ENCODE measurements at places on chromosomes 4 and X.
A peak's percentile ranks its signal among the peaks of the same experiment; 100 is the strongest.

- peak; percentile 10 for DNase-seq
- H3K4me3 ChIP-seq: peak overlapping the region; percentile 87
- peak overlapping the region; percentile 41 for H3K27ac ChIP-seq
- peaks cover 10% of the 10 kb centered on the region for H3K4me1 ChIP-seq
- no peaks in the 10 kb centered on the region for H3K36me3 ChIP-seq
Observed at GRCh38 chrX:74535408-74536151, 78.8 kb downstream of the RLIM start.

GRCh38 chrX:155577682-155578081, 35.1 kb downstream of the TMLHE start:
- DNase-seq: no peak
- H3K4me3 ChIP-seq: no peak overlapping the region
- no peak overlapping the region for H3K27ac ChIP-seq
- H3K27me3 ChIP-seq: no peaks in the 10 kb centered on the region

- peaks cover 18% of the 10 kb centered on the region for H3K27me3 ChIP-seq
- H3K27ac ChIP-seq: no peak overlapping the region
- peaks cover 11% of the 10 kb centered on the region for H3K4me1 ChIP-seq
- H3K36me3 ChIP-seq: no peaks in the 10 kb centered on the region
Observed at GRCh38 chr4:87895964-87896621, 63.3 kb downstream of the MEPE start.

DNA sequence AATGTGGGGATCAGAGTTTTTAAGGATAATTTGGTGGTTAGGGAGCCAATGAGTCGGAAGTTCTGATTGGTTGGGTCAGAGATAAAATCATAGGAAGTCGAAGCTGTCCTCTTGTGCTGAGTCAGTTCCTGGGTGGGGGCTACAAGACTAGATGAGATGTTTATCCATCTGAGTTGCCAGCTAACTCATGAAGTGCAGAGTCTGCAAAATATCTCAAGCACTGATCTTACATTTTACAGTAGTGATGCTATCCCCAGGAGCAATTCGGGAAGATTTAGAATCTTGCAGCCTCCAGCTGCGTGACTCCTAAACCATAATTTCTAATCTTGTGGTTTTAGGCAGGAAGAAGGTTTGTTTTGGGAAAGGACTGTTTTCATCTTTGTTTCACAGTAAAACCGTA, 565.8 kb upstream of the SPANXN1 start:
- H3K36me3 ChIP-seq: no peaks in the 10 kb centered on the region
- no peaks in the 10 kb centered on the region for H3K27me3 ChIP-seq
- no peak overlapping the region for H3K27ac ChIP-seq
- DNase-seq: no peak
- H3K4me1 ChIP-seq: no peaks in the 10 kb centered on the region
- no peak overlapping the region for H3K4me3 ChIP-seq

DNA sequence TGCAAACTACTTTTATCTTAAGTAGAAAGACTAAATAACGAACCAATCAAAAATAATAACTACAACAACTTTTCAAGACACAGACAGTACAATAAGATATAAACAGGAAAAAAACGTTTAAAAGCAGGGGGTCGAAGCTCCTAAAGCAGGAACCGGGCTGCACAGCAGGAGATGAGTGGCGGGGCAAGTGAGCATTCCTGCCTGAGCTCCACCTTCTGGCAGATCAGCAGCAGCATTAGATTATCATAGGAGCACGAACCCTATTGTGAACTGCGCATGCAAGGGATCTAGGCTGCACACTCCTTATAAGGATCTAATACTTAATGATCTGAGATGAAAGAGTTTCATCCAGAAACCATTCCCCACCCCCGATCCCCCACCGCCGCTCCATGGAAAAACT, 146.2 kb downstream of the TEX11 start:
- no peaks in the 10 kb centered on the region for H3K4me1 ChIP-seq
- H3K27me3 ChIP-seq: no peaks in the 10 kb centered on the region

DNA sequence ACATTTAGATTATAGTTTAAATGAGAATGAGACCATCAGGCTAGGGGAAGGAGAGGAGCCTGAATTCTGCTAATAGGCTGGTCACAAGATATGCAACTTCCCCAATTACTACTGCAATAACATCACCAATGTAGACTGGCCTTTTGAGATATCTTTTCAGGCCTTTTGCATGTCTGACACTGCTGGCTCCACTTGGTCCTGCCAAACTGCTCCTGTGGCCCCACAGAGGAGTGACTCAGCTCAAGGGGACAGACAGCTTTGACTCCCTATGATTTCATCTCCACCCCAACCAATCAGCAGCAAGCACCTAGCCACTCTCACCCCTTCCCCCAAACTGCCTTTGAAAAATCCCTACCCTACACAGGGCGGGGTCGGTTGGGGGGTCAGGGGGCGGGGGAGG, 22.8 kb downstream of the GPRIN3 start:
- no peak overlapping the region for H3K27ac ChIP-seq
- no peaks in the 10 kb centered on the region for H3K27me3 ChIP-seq
- peak overlapping the region; percentile 91 for H3K4me3 ChIP-seq
- no peak for DNase-seq
- peaks cover 7% of the 10 kb centered on the region for H3K36me3 ChIP-seq

DNA sequence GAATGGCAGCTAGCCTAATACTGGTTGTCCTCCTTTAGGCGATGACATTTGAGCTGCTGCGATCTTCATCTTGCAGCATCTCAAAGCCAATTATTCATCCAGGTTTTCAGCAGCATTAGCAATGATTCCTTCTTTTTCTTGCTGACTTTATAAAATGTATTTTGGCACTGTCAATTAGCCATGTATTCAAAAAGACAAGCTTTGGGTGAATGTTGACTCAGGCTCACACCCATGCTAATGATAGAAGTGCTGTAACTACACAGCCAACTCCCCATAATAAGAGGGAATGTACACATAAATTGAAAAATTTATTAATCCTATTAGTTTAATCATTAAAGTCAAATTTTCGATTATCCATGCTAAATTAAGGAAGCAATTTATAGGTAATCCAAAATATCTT, 24.3 kb upstream of the NPNT start:
- DNase-seq: no peak
- H3K4me3 ChIP-seq: no peak overlapping the region
- H3K36me3 ChIP-seq: no peaks in the 10 kb centered on the region

GRCh38 chr4:43987331-43987944, 461.2 kb downstream of the KCTD8 start:
- no peaks in the 10 kb centered on the region for H3K36me3 ChIP-seq
- DNase-seq: no peak
- no peaks in the 10 kb centered on the region for H3K27me3 ChIP-seq
- no peaks in the 10 kb centered on the region for H3K4me1 ChIP-seq
- no peak overlapping the region for H3K27ac ChIP-seq

GRCh38 chr4:144820728-144821085, 174.8 kb downstream of the HHIP start:
- DNase-seq: no peak
- H3K4me1 ChIP-seq: no peaks in the 10 kb centered on the region
- no peaks in the 10 kb centered on the region for H3K36me3 ChIP-seq

DNA sequence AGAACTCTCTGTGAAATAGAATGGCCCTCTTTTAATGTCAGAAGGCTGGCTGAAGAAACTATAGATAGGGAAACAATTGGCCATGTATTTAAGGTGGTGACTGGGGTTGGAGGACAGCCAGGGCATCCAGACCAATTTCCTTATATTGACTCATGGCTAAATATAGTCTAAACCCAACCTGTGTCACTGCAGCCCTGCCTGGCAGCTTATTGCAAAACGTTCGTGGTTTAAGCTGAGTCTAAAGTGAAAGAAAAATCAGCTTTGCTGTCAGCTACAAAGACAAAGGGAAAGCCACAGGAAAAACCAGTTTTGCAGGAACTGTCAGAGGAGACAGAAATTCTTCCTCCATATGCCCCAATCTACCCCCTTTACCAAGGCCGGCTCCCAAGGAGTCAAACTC, 902.8 kb upstream of the NDST4 start:
- no peak overlapping the region for H3K27ac ChIP-seq
- DNase-seq: no peak
- H3K4me3 ChIP-seq: no peak overlapping the region

DNA sequence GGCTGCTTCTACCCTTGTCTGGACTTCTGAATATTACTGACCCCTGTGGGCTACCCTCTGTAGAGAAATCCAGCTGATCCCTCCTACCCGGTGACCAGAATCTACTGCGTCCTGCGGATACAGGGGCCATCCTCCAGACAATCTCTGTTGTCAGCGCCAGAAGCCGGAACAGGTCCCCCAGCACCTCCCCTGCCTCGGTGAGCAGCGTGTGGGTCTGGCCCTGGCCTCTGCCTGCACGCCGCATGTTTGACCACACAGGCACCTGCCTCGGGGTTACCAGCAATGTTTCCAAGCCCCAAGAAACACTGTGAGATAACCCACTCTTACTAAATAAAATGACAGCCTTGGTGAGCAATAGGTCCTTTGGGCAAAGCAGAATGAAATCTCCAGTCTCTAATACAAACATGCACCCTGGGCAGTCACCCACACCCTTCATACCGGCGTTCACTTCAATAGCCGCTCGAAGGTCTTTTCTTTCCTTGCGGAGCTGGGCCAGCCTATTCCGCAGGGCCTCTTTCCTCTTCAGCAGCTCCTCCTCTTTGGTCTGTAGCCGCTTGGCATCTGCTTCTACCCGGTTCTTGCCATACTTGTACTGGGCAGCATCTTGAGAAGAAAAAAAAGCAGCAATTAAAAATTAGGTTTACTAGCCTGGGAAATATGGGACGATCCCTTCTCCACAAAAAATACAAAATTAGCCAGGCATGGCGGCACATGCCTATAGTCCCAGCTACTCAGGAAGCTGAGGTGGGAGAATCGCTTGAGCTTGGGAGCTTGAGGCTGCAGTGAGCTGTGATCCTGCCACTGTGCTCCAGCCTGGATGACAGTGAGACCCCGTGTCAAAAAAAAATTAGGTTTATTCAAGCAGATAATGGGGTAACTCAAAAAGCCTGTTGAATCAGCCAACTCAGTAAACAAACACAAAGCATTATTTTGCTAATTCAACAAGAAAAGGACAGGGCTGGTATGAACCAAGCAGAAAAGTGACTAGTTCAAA, 165.1 kb downstream of the AFAP1 start:
- H3K36me3 ChIP-seq: peaks cover 13% of the 10 kb centered on the region
- H3K27ac ChIP-seq: peak overlapping the region; percentile 60
- H3K27me3 ChIP-seq: no peaks in the 10 kb centered on the region
- no peak overlapping the region for H3K4me3 ChIP-seq
- DNase-seq: no peak
- peaks cover 28% of the 10 kb centered on the region for H3K4me1 ChIP-seq

DNA sequence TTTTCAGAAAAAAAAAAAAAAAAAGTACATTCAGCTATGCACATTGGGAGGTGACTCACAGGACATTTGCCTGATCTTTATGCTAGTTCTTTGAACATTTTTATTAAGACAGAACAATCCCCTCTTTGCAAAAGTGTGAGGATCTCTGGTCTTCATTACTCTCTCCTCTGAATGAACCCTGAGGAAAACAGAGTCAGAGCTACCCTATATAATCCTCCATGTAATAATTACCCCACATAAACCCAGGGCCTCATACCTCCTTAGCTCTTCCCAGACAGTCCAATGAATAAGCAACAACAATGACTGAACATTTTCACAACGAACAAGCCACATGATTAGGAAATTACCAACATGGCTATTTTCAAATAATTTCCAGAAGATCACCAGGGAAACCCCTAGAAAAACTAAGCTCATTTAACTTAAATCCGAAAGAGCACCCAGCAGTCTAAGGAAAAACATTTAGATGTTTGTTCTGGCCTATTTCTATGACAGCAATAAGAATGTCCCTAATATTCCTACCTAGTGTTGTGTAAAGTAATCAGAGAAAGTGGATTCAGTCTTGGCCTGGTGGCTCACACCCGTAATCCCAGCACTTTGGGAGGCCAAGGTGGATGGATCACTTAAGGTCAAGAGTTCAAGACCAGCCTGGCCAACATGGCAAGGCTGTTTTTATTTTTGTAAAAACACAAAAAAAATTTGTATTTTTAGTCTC, 37.8 kb downstream of the TBC1D9 start:
- H3K4me3 ChIP-seq: no peak overlapping the region
- H3K27ac ChIP-seq: no peak overlapping the region
- H3K36me3 ChIP-seq: peaks cover 3% of the 10 kb centered on the region
- peaks cover 18% of the 10 kb centered on the region for H3K4me1 ChIP-seq
- peaks cover 5% of the 10 kb centered on the region for H3K27me3 ChIP-seq

- DNase-seq: no peak
- H3K27ac ChIP-seq: no peak overlapping the region
- no peak overlapping the region for H3K4me3 ChIP-seq
- no peaks in the 10 kb centered on the region for H3K4me1 ChIP-seq
- H3K27me3 ChIP-seq: no peaks in the 10 kb centered on the region
Observed at GRCh38 chr4:19329631-19330030, 922.1 kb upstream of the SLIT2 start.

- no peak overlapping the region for H3K4me3 ChIP-seq
- H3K36me3 ChIP-seq: no peaks in the 10 kb centered on the region
- no peaks in the 10 kb centered on the region for H3K4me1 ChIP-seq
- DNase-seq: no peak
- no peaks in the 10 kb centered on the region for H3K27me3 ChIP-seq
Observed at GRCh38 chrX:3465017-3465416, 118.6 kb upstream of the MXRA5 start.

DNA sequence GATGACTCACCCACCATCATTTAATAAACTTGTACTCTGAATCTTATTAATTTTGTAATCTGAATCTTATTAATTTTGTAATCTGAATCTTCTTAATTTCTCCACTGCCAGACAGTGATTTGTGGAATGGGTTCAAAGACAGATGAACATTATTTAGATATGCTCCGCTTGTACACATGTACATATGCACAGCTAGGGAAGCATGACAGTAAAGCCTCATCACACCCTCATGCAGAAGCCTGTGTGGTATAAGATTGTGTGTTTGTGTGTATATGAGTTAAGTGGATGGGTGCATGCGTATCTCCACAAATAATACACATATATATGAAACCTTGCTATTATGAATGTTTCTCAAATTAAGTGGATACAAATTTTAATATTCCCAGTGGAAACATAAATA, 318.5 kb upstream of the SFRP2 start:
- H3K4me1 ChIP-seq: no peaks in the 10 kb centered on the region
- peaks cover 2% of the 10 kb centered on the region for H3K36me3 ChIP-seq
- H3K4me3 ChIP-seq: no peak overlapping the region

GRCh38 chrX:69133921-69134542, 31.2 kb downstream of the PJA1 start:
- no peak overlapping the region for H3K4me3 ChIP-seq
- H3K27me3 ChIP-seq: peaks cover 26% of the 10 kb centered on the region
- DNase-seq: no peak
- H3K27ac ChIP-seq: peak overlapping the region; percentile 21

DNA sequence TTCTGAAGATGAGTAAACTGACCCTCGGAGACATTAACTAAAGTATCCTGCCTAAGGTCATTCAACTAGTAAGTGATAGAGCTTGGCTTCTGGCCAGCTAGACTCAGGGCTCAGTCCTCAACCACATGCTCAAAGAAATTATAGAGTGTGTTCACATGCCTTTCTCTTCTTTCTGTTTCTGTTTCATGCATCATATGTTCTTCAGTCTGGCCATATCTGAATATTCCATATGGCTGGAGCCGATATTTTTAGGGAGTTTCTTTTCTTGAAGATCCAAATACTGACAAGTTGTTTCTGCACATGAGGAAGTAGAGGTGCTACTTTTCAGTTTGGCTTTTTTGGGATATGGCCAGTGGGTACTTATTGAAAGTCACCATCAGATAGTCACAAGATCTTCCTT, 44.9 kb downstream of the MMRN1 start:
- peaks cover 2% of the 10 kb centered on the region for H3K27me3 ChIP-seq
- H3K4me1 ChIP-seq: no peaks in the 10 kb centered on the region
- no peaks in the 10 kb centered on the region for H3K36me3 ChIP-seq
- DNase-seq: no peak
- no peak overlapping the region for H3K27ac ChIP-seq
- H3K4me3 ChIP-seq: no peak overlapping the region

- DNase-seq: no peak
- peaks cover 3% of the 10 kb centered on the region for H3K36me3 ChIP-seq
- H3K4me3 ChIP-seq: no peak overlapping the region
Observed at GRCh38 chr4:36283912-36284465, 2.6 kb downstream of the DTHD1 start.

All from T-helper 17 cell (primary cell).